ENCODE measurements at places on chromosomes 5 and 9.

DNA sequence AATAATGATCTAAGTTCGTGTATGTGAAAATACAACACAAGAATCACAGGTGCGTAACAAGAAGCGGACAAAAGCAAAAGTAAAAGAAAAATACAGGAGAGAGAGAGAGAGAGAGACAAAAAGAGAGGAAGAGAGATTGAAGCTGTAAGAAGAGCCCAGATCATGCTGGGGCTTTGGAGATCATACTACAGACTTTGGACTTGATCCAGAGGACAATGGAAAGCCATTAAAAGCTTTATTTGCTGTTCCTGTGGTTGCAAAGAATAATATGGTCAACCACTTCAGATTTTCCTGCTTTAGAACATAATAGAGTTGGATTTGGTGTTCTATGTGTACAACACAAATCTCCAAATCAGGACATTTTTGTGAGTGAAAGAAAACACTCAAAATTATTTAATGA lies 561.4 kb downstream of the CAAP1 start:
- no peak for DNase-seq

GRCh38 chr5:150338546-150338945 lies 19.0 kb upstream of the TCOF1 start:
- DNase-seq = no peak

DNA sequence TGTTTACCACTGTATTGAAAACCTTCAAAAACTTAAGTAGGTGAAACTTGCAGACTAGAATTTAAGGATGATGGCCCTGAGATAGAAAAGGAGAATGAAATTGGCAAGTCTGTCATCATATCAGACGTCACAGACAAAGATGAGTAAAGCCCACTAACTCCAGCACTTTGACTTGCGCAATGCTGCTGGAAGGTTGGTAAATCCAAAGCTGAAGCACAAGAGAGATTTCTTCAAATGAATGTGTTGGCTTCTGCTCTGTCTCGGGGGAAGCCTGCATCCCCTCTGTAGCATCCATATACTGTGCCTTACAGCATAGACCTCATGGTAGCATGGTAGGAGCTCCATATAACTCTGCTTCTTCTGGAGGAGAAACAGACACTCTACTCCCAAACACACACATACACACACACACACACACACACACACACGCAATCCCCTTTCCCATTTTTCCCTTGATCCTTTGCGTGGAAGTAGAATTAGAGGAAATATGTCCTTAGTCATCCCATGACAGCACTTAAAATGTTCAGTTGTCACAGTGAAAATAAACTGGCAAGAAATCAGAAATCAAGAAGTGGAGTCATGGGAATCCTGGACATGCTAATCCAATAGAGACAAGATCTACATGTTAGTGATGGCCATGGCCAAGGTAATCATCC lies 241.5 kb downstream of the NR3C1 start:
- no peak for DNase-seq

- peak; percentile 14 for DNase-seq
These were observed 29.5 kb upstream of the ALDH1B1 start for GRCh38 chr9:38362852-38363588.

GRCh38 chr5:67493676-67494075 lies 297.1 kb upstream of the CD180 start:
- DNase-seq = peak; percentile 73

- no peak for DNase-seq
These were observed 1000.5 kb downstream of the PTPRD start for GRCh38 chr9:9612270-9612669.

DNA sequence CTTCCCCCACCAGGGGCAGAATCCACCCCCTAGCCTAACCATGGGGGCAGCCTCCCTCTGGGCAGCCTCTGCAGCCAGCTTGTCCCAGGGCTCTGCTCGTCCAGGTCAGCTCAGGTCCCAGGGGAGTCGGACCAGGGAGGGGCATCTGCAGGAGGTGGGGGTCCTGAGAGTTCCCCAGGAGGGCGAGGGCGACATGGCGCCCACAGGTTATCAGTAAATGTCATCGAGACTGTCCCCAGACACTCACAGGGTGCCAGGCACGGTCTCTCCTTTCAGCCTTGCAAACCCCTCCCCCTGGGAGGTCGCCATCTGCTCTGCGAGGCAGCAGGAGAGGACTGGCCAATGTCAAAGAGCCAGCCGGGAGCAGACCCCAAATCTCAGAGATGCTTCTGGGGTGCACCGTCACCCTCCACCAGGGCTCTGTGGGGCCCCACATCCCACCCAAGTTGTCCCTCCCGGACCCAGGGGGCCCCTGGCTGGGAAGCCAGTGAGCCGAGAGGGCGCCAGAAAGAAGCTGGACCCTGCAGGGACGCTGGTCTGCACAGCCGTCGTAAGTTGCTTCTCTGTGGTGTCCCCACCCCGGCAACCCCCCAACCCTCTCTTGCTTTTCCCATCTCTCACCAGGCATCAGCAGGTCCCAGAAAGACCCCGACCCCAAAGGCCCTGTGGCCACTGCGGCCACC lies 69.3 kb downstream of the NTNG2 start:
- DNase-seq = no peak

Data from hippocampal formation (tissue), 2 donors.